Nephron progenitor cell (in vitro differentiated cells): ENCODE measurements at places on chromosomes 7 and 10.

DNA sequence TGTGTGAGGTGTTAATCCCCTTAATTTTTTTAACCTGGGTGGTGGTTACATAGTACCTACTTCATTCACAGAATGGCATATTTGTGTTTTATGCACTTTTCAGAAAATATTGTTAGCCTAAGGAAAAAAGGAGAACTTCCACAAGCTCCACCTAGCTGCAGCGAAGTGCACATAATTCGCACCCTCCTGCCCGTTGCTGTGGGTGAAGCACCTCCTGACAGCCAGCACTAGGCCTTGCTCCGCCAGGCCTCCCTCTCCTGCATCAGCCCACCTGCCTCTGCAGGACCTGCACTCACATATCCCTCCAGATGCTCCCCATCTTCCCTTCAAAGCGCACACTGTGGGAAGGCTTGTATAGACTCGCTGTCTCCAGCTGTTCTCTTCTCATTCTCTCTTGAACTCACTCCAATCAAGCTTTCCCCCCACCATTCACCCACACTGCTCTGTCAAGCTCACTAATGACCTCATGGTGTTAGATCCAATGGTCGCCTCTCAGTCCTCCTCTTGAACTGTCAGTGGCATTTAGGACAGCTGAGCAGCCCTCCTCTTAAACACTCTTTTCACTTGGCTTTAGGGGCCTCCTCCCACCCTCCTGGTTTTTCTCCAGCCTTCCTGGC, 20.7 kb upstream of the GRID1 start:
- DNase-seq: no peak
- no peak overlapping the region for H3K4me3 ChIP-seq
- H3K4me1 ChIP-seq: peaks cover 27% of the 10 kb centered on the region
- no peaks in the 10 kb centered on the region for H3K36me3 ChIP-seq
- peaks cover 79% of the 10 kb centered on the region for H3K27me3 ChIP-seq

DNA sequence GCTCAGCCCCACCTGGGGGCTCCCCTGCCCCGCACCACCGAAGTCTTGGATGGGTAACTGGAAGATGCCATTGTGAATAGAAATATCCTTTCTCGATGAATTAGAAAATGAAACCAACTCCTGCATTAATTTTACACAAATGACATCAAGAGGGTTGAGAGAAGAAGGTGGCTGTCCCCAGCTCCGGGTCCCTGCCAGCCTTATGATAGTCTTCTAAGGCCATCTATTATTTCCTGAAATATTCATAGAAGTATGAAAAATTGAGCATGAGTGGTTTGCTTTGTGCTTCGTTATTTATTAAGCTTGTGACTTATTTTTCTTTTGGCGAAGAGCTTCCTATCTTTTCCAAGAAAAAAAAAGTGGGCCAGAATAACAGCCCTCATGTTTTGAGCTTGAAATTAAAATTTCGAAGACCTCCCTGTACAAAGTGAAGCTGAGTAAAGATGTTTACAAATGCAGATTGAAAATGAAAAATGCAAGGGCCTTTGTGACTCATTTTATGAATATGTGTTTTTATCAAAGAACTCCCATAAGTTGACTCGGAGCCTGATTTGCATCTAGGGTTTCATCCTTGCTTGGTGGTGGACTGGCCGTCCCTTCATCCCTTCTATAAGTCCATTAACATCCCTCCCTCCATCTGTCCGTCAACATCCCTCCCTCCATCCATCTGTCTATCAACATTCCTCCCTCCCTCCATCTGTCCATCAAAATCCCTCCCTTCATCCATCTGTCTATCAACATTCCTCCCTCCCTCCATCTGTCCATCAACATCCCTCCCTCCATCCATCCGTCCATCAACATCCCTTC, 20.5 kb upstream of the CFAP46 start:
- no peaks in the 10 kb centered on the region for H3K36me3 ChIP-seq
- peaks cover 50% of the 10 kb centered on the region for H3K27me3 ChIP-seq
- no peak for DNase-seq
- H3K27ac ChIP-seq: no peak overlapping the region

DNA sequence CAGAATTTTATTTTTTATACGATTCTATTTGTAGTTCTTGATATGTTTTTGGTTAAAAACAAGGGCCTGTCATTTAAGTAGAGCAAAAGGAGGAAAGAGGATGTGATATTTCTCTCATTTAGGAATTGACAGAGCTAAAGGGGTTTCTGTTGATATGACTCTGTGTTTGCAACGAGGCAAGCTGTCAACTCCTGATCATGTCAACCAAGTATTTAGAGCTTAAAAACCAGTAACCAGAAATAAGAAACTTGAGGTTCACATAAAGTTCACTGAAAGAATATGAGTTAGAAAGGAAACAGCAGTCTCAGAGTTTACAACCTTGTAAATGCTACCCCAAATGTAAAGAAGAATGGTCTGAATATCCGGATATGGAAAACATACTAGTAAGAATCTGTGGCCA, 434.2 kb downstream of the PARD3 start:
- H3K36me3 ChIP-seq: peaks cover 38% of the 10 kb centered on the region

GRCh38 chr10:93319896-93320295, 162.2 kb downstream of the MYOF start:
- H3K4me1 ChIP-seq: no peaks in the 10 kb centered on the region
- H3K4me3 ChIP-seq: no peak overlapping the region
- DNase-seq: no peak
- peaks cover 9% of the 10 kb centered on the region for H3K36me3 ChIP-seq
- no peak overlapping the region for H3K27ac ChIP-seq
- H3K27me3 ChIP-seq: peaks cover 14% of the 10 kb centered on the region
